ENCODE measurements at places on chromosomes 13 and 19.

DNA sequence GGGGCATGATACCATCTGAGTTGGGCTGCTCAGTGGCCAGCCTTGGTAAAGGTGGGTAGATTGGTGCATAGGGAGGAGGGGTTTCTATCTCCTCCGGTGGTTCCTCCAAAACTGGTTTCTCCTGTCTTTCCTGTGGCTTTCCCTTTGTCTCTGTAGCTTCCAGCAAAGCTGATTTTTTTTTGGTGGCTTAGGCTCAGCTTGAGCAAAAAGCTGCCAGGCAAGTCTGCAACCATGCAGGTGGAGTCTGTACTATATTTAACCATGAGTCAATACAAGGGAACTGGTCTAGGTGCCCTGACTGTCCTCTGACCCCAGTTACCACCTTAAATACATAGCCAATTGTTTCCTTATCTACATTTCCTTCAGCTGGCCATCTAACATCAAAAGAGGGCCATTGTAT, 64.0 kb upstream of the ZNF681 start:
- no peak for DNase-seq

GRCh38 chr13:57582032-57582431, 49.5 kb upstream of the PCDH17 start:
- DNase-seq = no peak

GRCh38 chr13:32791545-32792172, 205.4 kb downstream of the PDS5B start:
- DNase-seq = peak; percentile 45

DNA sequence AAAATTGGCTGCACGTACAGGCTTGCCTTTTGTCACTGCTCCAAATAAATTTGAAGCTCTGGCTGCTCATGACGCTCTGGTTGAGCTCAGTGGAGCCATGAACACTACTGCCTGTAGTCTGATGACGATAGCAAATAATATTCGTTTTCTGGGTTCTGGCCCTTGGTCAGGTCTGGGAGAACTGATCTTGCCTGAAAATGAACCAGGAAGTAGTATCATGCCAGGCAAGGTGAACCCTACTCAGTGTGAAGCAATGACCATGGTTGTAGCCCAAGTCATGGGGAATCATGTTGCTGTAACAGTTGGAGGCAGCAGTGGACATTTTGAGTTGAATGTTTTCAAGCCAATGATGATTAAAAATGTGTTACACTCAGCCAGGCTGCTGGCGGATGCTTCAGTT, 16.1 kb upstream of the AKAP11 start:
- DNase-seq = no peak

All from stimulated activated CD8-positive, alpha-beta memory T cell treated with anti-CD3 and anti-CD28 coated beads, Interleukin-4, amount 100 ng/mL, for 48 hours (primary cell).